ENCODE measurements at places on chromosomes 3 and 15.

DNA sequence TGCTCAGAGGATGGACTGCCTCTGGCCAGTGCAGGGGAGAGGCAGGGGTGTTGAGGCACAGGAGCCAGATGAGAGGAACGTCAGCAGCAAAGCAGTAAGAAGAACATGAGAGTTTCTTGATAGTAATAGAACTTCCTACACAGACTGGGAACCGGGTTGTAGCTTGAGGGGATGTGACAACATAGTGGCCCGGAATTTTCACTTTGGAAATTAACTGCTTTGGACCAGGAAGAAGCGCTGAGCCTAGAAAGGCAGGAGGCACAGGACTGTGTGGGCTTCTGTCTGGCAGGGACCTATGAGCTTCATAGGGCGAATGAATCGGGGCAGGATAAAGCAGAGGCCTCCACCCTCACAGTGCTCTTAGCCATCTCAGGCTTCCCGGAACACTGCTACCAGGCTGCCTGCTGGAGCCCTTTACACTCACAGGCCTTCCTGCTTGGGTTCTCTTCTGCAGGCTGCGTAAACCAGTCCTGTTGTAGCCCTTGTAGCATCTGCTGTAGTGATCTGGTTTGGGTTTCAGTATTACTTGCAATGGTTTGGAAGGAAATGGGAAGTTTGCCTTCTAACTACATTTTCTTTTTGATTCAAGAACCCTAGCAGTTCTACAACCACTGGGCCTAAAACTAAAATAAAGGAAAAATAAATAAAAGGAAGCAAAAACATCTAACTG is 3.3 kb upstream of the ADPGK start:
- no peak for DNase-seq

GRCh38 chr3:33884701-33885100 is 86.3 kb downstream of the PDCD6IP start:
- DNase-seq: no peak

- DNase-seq: no peak
Measured at GRCh38 chr3:146709969-146710368, 104.8 kb upstream of the PLSCR5 start.

DNA sequence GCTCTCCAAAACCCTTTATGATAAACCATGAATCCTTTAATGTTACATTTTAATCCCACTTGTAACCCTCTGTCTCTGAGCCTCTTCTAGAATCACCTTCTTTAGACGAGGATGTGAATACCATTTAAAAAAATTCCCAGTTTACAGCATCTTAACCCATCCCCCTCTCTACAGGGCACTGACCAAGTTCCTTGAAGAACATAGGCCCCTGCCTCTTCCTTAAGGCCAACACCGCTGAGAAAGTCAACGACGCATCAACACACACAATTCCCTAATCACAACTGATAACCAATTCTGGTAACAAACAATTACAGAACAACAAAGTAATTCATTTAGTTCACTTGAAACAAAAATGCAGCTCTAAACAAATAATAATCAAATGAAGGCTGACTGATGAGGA is 130.3 kb downstream of the DLG1 start:
- DNase-seq: no peak

DNA sequence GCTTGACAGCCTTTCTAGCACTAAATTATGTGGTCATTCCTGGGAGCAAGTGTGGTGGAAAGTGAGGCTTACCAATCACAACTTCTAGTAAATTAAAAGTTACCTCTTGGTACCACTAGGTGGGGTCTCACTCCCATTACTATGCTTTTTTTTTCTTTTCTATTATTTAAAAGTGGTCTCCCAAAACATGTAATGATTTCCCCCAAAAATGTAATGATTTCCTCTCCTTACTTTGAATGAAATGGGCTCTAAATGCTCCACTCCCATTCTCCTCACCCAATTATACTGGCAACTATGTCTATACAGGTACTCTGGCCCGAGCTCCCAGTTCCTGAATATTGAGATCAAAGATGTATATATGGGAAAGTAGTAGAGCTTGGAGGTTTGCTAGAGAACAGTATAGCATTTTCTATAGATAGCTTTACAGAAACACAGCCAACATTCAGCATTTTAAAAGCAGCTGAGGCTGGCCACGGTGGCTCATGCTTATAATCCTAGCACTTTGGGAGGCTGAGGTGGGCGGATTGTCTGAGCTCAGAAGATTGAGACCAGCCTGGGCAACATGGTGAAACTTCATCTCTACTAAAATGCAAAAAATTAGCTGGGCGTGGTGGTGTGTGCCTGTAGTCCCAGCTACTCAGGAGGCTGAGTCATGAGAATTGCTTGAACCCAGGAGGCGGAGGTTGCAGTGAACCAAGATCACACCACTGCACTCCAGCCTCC is 70.9 kb downstream of the DCUN1D1 start:
- peak; percentile 29 for DNase-seq

GRCh38 chr15:86018679-86019078 is 61.0 kb upstream of the AGBL1 start:
- DNase-seq: no peak

- no peak for DNase-seq
Measured at GRCh38 chr15:98604983-98605382, 43.4 kb upstream of the IGF1R start.

DNA sequence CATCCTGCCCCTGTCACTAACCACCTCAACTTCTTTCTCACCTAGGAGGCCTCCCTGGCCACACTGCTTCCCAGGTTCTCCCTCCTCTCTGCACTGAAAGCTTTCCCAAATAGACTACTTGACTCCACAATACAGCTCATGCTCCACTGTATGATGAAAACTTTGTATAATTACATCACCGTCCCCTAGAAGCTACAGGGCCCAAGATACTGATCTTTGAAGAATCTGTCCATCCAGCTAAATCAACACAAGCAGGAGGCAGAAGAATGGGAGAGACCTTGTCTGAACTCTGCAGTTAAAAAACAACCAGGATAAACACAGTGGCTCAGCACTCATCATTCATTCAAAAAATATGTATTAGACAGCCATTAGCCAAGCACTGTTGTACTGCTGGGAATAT is 26.4 kb upstream of the RPS17 start:
- DNase-seq: no peak

- no peak for DNase-seq
Measured at GRCh38 chr3:73609655-73610054, 15.1 kb downstream of the PDZRN3 start.

- no peak for DNase-seq
Measured at GRCh38 chr3:14284694-14285547, 106.3 kb downstream of the LSM3 start.

DNA sequence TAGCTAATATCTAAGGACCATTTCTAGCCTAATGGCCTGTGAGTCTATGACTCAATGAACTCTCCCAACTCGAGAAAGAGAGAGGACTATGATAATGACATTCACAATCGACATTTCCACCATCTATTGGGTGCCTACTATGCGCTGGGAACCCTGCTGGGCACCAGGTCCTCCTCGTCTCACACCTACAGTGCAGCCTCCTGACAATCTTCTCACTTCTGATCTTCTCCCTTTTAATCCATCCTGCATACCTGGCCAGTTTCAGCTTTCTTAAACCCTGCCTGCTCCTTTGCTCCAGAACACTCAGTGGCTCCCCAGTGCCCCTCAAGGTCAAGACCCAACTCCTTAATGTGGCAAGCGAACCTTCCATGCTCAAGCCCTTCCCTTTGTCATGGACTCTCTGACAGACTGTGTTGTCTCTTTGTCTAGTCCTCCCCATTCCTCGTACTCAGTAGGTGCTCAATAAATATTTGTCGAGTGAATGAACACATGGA is 3.5 kb upstream of the SLC6A1 start:
- no peak for DNase-seq

GRCh38 chr15:71807125-71807629 is 3.2 kb upstream of the NR2E3 start:
- no peak for DNase-seq

- no peak for DNase-seq
Measured at GRCh38 chr3:117126946-117127546, 417.5 kb downstream of the TUSC7 start.

GRCh38 chr3:17176757-17177156 is 292.0 kb downstream of the PLCL2 start:
- no peak for DNase-seq

GRCh38 chr15:62895905-62896316 is 146.6 kb upstream of the TPM1 start:
- DNase-seq: peak; percentile 88

DNA sequence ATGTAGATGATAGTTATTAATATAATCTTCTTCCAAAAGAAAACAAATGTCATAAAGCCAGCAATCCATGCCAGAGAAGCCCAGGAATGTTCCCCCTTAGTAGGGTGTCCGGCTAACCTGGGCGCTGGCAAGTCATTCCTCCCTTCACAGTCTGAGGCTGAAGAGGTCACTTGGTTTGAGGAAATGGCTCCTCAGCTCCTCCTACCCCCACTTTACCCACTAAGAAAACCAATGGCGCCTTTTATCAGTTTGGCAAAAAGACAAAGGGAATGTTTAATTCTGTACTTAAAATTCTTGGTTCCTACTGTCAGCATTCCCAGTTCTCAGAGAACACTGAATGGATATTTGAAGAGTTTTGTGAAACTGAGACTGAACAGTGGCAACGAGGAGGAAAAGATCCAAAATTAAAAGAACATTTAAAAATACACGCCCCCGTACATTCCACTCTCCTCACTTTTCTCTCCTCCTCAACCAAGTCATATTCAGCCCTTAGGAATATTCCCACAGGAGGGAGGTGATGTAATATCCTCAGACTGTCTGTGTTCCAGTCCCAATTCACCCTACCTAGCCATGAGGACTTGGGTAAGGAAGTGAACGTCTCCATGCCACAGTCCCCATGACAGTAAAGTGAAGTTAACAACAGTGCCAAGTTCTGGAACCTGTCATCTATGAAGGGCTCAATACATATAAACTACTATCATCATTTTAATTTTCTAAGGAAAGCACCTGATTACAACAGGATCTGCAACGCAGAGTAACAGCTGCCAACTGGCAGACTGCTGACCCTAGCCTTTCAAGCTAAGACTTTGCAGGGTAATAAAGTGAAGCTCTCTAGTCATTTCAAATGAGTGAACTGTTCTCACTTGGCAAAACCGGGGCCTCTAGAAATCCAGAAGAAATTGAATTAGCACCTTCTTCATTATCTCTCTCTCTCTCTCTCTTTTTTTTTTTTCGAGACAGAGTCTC is 234.5 kb upstream of the ICE2 start:
- DNase-seq: peak; percentile 36

- no peak for DNase-seq
Measured at GRCh38 chr3:64449026-64449425, 223.8 kb upstream of the PRICKLE2 start.

DNA sequence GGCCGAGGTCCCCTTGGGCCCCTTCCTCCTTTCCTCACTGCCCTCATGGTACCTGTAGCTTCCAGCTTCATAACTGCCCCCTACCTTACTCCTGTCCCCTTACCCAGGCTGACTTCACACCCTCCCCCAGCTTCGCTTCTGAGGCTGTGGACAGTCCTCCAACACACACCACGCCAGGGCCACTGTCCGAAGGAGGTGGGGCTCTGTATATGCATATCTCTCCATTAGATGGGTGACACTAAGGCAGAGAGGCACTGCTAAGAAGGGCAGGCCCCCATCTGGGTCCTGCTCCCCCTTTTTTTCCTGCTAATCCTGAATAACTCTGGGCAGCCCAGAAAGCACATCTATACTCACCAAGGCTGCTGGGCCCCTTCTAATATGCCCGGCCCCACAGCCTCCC is 1.0 kb upstream of the COL7A1 start:
- DNase-seq: no peak

DNA sequence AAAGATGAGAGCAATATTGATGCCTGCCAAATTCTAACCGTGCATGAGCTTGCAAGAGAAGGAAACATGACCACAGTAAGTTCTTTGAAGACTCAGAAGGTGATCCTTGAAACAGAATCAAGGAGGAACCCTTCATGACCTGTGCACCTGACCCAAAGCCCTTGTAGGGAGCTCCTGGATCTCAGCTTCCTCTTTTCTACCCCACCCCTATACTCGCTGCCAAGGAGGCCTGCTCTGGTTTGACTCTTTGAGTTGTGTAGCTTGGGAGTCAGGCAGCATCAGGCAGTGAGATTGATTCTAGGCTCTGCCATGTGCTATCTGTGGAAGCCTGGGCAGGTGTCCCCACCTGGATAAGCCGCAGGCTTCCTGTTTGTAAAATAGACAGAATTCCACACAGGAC is 10.6 kb downstream of the TTC21A start:
- no peak for DNase-seq

DNA sequence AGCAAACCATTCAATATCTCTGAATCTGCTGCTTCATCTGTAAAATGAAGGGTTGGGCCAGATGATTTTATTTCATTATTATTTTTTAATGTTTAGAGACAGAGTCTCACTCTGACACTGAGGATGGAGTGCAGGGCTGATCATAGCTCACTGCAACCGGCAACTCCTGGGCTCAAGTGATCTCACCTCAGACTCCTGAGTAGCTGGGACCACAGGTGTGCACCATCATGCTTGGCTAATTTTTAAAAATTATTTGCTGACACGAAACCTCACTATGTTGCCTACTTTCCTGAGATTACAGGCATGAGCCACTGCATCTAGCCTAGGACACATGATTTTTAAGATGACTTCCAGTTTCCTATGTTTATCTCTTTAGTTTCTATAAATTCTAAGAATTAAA is 105.8 kb downstream of the P3H2 start:
- no peak for DNase-seq

GRCh38 chr3:42500909-42501308 is 1.5 kb upstream of the VIPR1 start:
- no peak for DNase-seq

GRCh38 chr15:82653483-82654168 is 6.5 kb upstream of the CPEB1 start:
- no peak for DNase-seq

DNA sequence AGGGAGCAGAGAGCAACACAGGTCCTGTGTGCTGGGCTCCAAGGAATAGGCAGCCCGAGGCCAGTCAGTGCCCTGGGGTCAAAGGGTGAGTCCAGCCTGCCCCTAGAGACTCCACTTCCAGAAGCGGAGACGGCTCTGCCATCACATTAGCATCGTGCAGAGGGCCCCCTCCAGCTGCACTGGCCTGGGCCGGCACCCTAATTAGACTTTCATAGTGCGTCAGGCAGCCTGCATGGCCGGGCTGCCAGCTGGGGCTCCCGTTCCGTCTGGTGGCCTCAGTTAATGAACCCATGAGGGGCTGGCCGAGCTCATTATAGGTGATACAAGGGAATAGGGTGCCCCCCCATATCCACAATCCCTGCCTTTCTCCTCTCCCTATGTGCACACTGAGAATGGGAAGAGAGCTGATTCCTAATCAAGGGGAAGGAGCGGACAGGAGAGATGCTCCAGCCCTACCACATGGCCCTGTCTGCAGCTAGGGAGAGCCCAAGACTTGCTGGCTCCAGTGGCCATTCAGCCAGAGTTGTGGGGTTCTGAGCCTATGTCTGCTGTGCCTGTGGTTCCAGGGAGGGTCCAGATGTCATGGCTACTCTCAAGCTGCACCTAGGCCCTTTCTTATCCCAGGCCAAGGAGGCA is 128.0 kb downstream of the SRGAP3 start:
- no peak for DNase-seq

DNA sequence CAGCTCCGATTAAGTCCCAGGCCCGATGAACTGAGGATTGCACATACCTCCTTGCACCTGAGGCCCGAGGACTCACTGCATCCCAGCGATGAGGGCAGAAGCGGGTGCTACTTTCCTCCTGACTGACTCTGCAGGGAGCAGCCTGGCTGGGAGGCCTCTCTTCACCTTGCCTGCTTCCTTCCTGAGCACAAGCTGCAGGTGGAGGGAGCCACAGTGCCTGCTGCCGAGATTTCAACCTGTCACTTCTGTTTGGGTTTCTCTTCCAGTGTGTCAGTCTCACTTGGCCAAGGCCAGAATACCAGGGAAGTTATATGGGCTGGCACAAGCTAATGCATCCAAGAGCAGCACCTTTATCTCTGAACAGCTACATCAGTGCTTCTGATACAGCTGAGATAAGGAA is 185.4 kb downstream of the NTRK3 start:
- DNase-seq: no peak

Measured in astrocyte of the spinal cord (primary cell).